ENCODE measurements at places on chromosomes 7 and 10.

GRCh38 chr7:99828811-99829210, 998 bp downstream of the CYP3A43 start:
- DNase-seq: no peak

DNA sequence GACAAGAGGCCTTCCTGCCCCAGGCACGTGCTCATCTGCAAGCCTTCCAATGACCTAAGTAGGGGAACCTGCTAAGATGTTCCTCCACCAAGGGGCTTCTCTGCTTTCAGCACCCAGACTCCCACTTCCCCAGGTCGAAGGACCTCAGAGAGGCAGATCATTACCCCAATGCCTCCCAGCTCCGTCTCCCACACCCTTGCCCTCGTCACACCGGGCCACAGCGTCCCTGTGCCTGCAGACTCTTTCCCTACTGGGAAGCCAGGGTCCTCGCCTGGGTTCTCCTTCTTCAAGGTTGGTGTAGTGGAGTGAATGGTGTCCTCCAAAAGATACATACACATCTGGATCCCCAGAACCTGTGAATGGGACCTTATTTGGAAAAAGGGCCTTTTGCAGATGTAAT, 151.9 kb downstream of the UBE2H start:
- DNase-seq: no peak

GRCh38 chr7:22921386-22922086, 92.4 kb downstream of the HYCC1 start:
- no peak for DNase-seq

- DNase-seq: peak; percentile 51
These were observed 121.7 kb downstream of the FANK1 start for GRCh38 chr10:126017961-126018560.

- DNase-seq: no peak
These were observed 66.8 kb downstream of the TMEM168 start for GRCh38 chr7:112723416-112723815.

DNA sequence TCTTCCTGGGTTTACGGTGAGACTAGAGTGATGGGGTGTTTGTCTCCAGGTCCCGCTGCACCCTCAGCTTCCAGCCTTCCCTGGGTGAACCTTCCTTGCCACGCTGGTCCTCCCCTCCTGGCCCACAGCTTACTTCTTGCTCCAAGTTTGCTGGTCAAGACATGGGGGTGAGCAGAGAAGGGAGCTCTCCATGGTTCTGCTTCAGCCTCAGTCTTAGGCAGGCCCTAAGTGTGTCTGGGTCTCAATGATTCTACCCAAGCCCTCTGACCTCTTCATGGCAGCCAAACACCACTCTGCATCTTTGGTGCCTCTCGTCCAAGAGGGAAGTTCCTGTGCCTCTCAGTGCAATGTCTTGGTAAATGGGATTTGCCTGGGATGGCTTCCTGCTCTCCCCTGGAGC, 356.5 kb upstream of the KLF6 start:
- no peak for DNase-seq

DNA sequence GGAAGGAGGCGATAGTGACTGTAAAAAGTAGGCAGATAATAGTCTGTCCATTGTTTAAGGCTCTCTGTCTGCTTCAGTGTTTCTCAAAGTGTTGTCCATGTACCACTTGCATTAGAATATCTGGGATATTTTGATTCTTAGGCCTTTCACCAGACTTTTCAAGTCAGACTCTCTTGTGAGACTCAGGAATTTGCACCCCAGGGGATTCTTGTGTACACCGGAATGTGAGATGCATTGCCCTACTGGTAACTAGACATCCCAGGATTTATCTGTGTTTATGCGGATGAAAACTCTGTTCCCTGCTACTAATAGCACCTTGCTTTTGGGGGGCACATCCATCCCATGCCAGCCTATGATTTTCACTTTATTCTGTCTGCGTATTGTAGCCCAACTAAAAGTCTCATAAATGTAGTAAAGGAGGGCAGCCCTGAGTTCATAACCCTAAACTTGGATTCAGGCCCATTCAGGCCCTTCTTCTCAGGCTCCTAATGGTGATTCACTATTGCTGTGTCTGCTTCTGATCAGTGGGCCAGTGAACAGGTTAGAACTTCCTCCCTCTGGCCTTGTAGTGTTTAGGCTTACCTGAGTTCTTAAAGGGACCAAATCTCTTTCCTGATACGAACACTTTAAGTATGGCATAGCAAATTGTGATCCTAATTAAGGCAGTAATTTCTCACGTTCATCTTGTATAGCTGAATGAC, 71.8 kb upstream of the RPA3 start:
- DNase-seq: no peak

GRCh38 chr10:84493361-84493760, 165.0 kb downstream of the CCSER2 start:
- DNase-seq: no peak

DNA sequence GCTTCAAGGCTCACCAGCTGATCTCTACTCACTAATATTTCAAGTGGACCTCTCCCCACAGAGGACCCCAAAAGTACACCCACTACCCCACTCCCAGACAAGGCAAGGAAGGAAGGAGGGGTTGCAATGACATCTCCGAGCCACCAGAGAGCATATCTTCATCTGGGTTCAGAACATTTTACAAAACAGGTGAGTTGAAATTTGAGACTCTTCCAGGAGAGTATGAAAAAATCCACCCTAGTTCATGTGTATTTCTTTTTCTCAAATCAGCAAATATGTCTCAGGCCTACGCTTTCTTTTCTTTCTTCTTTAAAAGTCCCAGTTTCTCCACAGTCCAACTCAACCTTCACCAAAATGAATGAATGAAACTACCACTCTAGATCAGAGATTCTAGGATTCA, 61.9 kb downstream of the SGMS1 start:
- no peak for DNase-seq

DNA sequence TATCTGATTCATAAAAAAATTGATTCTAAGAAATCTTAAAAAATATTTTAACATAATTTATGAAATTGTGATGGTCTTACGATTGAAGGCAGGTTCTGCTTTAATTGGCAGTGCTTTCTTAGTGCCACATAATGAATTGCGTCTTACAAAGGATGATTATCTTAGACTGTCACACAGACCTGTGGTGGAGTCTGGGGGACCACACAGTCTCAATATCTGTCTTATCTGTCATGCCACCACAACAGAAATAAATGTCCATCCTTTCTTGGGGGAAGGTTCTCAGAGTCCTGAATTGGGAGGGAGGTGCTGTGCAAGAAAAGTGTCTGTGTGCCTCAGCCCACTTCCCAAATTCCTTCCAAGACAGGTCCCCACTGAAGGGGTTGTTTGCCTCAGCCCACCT, 34.0 kb downstream of the ZDHHC6 start:
- no peak for DNase-seq
